Activated CD8-positive, alpha-beta memory T cell treated with anti-CD3 and anti-CD28 coated beads for 48 hours (primary cell): ENCODE measurements at places on chromosomes 1 and 21.

- no peak for DNase-seq
These were observed 13.0 kb downstream of the TRAF5 start for GRCh38 chr1:211339631-211340041.

DNA sequence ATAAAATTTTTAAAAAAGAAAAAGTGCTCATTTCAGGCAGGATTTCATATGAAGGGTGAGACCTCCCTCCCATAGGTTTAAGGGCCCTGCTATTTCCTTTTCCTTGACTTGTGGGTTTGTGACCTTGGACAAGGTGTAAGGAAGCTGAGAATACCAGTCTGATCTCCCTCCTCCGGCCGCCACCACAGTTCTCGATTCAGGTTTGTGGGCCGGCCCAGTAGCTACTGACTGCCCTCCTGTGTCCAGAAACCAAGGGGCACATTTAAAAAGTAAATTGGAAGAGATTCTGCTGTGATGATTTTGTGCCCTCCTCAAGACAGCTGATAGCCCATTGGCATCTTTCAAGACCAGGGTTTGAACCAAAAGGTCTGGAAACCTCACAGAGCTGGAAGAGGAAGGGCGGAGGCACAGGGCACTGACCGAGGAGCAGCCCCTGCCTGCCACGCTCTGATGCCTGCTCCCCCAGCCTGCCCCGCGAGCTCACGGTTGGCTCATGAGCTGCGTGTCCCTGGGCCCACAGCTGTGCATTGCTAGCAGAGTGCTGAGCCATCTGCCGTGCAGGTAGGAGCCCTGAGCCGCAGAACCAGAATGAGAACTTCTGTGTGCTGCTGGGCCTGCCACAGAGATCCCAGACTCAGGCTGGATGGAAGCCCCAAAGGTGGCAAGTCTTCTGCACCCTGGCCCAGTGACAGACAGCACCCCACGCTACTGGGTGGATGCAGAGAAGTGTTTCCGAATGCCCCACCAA lies 348.7 kb downstream of the NPHP4 start:
- no peak for DNase-seq

DNA sequence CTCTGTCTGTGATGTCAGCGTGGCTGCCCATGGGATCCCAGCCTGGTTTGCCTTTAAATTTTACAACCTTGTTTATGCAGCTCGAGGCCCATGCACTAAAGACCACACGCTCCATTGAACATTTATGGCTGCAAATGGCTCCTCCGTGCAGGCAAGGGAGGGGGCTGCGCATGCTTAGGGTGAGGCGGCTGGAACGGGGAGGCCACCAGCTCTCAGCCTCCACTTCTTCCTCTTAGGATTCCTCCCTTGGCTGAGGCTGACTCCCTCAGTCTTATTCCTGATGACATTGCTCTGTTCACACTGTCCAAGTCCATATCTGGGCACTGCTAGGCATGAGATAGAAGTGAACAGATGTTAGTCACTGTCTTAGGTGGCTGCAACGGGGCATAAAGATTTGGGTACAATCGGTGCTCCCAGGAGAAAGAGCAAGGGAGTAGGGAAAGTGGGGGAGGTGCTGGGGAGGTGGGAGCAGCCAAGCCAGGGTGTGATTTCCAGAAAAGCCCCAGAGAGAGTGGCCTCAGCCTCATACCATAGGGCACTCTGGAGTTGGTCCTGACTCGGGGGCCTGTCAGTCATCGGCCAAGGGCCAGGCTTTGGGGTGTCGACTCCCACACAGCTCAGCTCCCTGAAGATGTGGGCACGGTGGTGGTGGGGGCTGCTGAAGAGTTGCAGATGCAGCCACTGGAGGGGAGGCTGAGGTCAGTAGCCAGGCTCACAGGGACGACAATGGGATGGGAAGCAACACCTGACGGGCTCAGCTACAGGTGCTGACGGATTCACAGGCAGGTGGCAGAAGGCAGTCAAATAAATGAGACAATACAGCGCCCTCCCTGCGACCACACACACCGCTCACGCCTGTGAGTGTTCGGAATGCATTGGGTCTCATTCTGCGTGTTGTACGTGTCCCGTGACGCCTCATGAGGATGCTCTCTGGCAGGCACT lies 37.3 kb upstream of the ACTL8 start:
- DNase-seq = no peak

- peak; percentile 12 for DNase-seq
These were observed 556 bp downstream of the WDR77 start for GRCh38 chr1:111448482-111448917.

DNA sequence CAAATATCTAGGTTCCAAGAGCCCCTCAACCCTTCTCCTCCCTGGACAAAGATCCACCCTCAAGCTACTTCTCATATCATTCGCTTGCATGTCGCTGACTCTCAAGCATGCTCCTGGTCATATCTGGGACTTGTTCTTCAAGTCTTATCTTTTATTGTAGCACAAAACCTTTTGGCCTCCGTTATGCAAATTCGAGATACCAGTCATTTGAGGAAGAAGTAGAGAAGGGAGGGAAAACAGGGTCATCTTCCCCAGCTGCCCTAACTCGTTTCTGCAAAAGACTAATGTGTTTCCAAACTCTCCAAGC lies 63.8 kb upstream of the ETS2 start:
- no peak for DNase-seq

- no peak for DNase-seq
These were observed 169.1 kb downstream of the PLA2G4A start for GRCh38 chr1:186997877-186998276.

DNA sequence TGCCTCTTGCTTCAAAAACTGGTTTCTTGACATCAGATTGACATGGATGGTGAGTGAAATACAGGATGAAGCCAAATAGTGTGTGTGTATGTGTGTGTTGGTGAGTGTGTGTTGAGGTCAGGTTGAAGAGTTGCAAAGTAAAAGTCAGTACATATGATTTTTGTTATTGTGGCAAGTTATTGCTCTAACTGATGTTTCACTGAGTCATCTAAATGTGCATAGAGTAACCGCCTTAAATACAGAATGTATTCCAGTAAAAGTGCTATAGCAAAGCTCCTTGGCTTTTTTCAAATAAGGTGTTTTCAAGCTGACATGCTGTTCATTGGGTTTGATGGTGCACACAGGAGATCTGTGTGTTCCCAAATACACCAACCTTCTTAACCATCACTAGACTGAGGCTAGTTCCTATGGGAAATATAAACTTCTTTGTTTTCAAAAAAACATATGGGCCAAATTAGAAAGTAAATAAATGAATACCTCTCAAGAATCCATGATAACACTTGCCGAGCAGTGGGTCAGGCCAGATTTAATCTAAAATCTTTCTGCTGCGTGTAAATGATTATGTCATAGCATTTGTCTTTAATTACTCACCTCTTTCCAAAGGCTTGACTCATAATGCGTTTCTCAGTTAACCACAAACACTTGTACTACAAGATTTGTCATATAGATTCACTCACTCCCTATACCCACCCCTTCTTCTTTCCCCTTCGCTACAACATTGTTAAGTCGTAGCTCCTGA lies 151.1 kb downstream of the LYPLAL1 start:
- DNase-seq = no peak

- no peak for DNase-seq
These were observed 30.8 kb downstream of the ADAMTS1 start for GRCh38 chr21:26814386-26814785.

- DNase-seq = no peak
These were observed 69.4 kb upstream of the SAMSN1 start for GRCh38 chr21:14615359-14615974.

DNA sequence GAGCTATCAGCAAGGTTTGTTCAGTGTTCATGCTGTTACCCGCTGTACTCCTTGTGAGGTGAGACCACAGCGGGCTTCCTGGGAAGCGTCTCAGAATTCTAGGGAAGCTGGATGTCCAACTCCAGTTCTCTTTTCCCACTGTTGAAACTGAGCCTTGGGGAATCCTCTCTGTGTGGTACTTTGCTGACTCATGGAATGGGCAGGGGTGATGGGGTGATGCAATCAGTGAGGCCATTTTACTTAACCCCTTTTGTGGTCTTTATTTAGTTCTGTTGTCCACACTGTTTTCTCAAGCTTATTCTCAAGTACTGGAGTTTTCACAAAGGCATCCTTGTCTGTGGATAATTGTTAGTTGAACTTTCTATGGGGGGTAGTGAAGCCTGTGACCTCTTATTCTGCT lies 42.6 kb downstream of the ACKR1 start:
- DNase-seq = no peak

- DNase-seq = no peak
These were observed 57.7 kb downstream of the ATG4C start for GRCh38 chr1:62841587-62842169.

- DNase-seq = no peak
These were observed at the start of gene GJC2 for GRCh38 chr1:228149406-228150119. TSS of gene GJC2 (plus strand) at chr1:228149930. CDS start at chr1:228157759, 7,829 bp downstream.

DNA sequence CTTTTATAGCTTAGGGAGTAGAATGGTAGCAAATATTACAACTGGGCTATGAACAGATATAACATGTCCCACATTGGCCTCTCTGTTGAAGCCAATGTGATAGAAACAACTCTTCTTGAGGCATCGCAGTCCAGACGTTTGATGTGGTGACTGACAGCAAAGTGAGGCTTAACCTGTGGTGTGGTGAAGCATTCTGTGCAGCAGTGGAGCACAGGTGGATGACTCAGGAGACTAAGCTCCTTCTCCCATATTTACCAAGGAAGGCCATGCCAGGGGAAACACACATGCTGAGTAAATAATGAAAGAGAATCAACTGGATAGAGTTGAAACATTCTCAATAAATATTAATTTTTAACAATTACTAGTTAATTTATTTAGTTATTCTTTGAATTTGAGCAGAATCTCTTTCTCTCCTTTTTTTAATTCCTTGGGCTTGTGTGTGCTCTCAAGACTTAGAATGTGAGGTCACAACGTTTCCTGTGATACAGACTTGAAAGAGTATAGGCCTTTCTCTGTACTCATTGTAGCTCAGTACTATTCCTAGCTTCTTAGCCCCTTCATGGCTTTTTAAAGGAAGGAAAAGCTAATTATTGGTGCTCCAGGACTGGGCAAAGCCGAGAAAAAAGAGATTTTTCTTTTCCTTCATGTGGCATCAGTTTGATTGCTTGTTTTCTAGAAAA lies 17.6 kb downstream of the CRB1 start:
- no peak for DNase-seq

- DNase-seq = no peak
These were observed 422 bp upstream of the RSBN1 start for GRCh38 chr1:113812661-113813135.

DNA sequence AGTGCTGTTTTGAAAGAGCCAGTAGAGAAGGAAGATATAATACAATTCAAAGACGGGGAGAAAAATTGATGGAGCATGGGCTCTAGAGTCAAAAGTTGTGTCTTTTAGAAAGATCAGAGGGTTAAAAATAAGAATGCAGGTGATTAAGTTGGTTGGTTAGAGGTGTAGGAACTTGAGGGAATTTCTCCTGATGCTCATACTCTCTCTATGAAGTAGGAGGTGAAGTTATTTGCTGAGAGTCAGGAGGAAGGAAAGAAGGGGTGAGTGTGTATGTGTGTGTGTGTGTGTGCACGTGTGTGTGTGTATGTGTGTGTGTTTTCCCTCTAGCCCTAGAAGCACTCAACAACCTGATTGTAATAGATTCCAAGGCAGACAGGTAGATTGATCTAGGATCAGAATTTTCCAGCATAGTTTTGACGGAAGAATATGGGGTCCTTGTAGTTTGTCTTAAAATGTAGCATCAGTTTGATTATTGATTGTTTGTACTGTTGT lies 88.3 kb upstream of the MACF1 start:
- DNase-seq = no peak

- DNase-seq = no peak
These were observed 26.1 kb downstream of the EGLN1 start for GRCh38 chr1:231395998-231396390.

DNA sequence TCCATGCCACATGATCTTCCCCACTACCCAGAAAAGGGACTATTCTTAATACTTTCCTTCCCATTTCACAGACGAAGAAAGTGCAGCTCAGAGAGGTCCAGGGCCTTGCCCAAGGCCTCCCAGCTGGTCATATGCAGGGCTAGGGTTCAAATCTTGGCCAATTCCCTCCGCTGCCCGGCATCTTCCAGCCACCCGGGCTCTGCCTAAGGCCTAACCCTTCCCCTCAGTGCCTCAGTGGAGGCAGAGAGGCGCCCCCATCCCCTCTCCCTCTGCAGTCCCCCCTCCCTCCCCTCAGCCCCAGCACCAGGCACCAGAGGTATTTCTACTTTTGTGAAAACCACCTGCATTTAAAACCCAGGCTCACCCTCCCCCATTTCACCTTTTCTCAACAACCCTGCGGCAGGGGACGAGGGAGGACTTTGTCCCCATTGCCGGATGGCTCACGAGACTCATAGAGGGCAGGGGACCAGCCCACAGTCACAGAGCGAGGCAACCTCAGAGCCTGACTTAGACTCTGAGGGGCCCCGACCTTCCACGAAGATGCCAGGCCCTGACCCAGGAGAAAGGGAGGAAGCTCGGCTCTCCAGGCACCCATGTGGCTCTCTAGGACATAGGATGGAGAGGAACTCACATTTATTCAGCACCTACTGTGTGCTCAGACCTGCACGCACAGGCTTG lies 12.3 kb downstream of the LAPTM5 start:
- no peak for DNase-seq

DNA sequence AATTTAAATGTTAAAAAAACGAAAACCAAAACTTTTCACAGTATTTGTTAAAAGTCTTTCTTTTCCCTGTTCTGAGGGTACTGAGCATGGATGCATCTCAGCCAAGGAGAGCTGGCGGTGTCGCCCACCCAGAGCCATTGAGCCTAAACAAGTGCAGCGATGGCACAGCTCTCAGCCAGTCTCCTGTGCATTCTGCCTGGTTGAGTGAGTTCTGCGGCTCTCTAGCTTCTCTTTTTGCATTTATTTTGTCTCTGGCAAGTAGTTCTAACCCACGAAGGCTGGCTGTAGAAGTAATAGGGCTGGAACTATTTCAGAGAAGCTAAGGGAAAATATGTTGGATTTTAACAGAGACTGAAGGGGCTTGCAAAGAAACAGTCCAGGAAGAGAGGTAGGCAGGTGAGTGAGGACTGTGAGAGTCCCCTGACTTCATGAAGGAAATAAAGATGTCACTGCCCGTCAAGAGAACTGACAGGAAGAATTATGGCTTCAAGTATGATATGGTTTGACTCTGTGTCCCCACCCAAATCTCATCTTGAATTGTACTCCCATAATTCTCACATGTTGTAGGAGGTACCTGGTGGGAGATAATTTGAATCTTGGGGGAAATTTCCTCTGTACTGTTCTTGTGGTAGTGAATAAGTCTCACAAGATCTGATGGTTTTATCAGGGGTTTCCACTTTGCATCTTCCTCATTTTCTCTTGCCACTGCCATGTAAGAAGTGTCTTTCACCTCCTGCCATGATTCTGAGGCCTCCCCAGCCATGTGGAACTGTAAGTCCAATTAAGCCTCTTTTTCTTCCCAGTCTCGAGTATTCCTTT lies 35.7 kb upstream of the LIN9 start:
- no peak for DNase-seq

GRCh38 chr1:70871790-70872189 lies 175.8 kb downstream of the PTGER3 start:
- DNase-seq = no peak

GRCh38 chr1:53001128-53001527 lies 60.9 kb upstream of the PODN start:
- DNase-seq = no peak

DNA sequence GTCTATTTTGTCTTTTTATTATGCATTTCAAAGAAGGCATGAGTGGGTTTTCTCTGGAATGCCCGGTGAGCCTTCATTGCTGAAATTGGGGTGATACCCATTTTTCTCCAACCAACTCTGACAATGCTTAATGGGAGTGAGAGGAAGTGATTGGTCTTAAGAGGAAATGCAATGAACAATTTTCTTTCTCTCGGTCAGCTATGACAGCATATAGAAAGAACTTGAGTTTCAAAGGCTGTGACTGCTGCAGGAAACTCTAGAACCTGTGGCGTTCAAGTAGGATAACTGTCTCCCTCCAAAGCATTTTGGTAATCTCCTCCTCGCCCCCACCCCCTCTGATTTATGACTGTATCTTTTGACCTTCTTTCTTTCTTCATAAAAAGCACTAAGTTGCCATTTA lies 155.9 kb downstream of the LYPLAL1 start:
- no peak for DNase-seq
